PC-3 (cell line): ENCODE measurements at places on chromosomes 12 and 14.

GRCh38 chr12:123242116-123242904, 9.1 kb downstream of the MTRFR start:
- DNase-seq: no peak

DNA sequence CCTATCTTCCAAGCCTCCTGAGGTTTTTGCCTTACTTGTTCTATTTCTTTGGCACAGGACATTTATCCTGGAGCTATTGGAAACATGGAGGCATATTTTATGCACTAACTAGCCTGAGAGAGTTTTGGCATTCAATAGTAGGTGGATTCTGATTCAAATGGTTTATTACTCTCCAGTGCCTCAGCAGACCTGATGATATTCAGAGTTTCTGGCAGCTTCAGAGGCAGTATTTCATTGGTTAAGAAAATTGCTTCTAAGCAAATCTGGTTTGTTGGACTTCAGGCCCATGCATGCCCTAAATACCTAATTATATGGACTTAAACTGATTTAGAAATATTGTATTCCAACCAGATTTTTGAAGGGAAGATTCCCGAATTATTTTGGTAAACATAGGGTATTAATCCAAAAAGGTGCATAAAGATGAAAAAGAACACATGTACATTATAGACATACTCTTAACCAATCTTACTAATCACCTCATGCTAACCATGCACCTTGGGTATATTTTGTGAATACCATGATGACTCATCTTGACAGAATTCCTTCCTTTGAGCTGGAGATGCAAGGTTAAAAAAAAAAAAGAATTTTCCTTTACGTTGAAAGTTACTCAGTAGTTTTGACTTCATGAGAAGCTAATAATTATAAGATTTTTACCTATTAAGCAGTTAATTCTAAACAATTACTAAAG, 44.3 kb upstream of the KTN1 start:
- peak; percentile 88 for DNase-seq

DNA sequence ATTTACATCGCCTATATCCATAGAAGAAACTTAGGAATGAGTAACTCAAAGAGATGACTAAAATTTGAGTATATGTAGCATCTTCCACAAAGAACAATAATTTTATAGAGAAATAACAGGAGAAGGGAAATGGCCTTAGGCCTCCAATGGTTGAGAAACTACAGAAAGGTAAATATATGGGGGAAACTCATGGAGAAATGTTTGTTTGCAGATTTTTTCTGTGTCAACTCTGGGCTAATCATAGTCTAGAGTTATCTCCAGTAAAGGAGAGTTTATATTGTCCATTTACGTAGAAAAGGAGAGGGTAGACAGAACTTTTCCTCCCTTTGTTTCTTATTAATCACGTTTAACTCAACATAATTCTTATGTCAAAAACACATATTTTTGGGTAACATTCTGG, 244.2 kb downstream of the GLT1D1 start:
- DNase-seq: no peak

DNA sequence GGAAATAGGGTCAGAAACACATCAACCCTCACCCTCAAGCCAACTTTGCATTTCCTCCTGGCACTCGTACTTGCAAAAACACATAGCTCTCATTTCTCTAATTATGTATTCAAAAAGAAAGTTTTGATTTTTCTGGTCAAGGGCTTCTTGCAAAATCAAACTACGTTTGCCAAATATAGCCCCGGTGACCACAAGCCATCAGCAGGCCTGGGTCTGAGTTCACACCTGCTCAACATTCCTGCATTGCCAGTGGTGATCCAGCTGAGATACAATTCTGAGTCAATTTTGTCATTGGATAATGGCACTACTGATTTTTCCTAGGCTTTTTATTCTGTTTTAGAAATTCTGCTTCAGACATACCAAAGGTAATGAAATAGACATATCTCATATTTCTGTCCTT, 10.7 kb upstream of the BHLHE41 start:
- no peak for DNase-seq

GRCh38 chr12:109393437-109394345, 46.0 kb downstream of the MYO1H start:
- DNase-seq: peak; percentile 85
